Lower lobe of right lung (tissue), 2 donors: ENCODE measurements at places on chromosomes 6 and 20.

DNA sequence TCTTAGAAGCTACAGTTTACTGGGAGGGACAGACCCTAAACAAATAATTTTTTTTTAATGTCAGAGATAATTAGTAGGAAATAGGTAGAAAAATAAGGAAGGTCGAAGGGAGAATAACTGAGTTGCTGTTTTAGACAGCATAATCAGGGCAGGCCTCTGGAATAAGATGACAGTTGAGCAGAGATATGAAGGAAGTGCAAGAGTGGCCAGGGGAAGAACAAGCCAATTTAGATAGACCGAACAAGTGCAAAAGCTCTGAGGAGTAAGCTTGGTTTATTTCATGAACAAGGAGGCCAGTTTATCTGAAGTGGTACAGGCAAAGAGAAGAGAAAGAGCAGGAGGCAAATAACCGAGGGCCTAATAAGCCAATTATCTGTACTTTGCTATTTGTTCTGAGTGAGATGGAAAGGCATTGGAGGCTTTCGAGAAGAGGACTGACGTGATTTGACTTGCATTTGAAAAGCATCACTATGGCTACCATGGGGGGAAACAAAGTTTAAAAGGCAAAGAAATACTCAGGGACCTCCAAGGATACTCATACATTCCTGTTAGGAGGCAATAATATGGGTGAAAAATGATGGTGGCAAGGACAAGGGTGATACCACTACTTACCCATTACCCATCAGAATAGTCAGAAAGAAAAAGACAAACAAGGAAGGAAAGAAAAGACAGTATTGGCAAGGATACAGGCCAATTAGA is 19.7 kb downstream of the PROCR start:
- no peak for DNase-seq

DNA sequence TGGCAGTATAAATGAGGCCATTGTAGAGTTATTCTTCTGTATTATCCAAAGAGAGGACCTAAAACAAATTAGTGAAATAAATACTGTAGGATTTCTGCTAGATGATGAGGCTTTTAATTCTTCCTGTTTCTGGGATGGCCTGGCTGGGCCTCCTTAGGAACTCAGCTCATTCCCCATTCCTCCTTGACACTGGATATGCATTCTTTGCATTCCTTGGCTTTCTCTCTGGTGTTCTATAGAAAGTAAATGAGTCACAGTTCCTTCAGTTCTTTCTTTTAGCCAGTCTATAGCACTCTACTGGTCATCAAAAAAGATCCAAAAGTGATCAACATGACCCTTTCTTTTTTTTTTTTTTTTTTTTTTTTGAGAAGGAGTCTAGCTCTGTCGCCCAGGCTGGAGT is 8.6 kb downstream of the OR10C1 start:
- no peak for DNase-seq

DNA sequence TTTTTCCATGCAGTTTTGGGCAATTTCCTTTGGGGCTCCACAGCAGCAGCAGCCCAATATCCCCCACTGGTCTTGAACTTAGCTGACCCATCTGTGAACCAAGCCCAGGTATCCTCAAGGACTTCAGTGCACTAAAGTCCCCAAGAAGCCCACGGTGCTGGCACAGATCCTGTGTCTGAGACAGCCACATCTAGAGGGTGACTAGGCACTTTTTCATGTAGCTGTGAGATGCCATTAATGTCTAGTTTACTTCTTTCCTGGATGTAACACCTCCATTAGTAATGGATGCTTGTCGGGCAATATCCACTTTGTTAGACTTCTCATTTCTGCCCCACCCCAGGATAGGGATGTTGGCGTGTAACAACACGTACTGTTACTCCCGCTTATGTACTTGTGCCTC is 176.2 kb upstream of the PROKR2 start:
- no peak for DNase-seq

DNA sequence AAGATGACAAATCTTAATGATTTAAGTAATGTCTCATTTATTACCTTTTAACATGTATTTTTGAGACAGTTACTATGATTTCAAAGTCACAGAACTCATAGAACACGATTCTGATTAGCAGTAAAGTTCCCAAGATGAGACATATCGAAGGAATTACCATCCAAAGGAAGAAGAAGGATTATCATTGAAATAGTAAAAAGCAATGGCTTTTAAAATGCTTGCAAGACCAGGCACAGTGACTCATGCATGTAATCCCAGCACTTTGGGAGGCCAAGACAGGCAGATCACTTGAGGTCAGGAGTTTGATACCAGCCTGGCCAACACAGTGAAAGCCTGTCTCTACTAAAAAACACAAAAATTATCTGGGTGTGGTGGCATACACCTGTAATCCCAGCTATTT is 219.2 kb downstream of the KHDC1L start:
- DNase-seq = no peak

- no peak for DNase-seq
Observed at GRCh38 chr6:43964659-43965570, 162.3 kb downstream of the MRPL14 start.

- no peak for DNase-seq
Observed at GRCh38 chr6:28673417-28673786, 147.7 kb downstream of the GPX5 start.

DNA sequence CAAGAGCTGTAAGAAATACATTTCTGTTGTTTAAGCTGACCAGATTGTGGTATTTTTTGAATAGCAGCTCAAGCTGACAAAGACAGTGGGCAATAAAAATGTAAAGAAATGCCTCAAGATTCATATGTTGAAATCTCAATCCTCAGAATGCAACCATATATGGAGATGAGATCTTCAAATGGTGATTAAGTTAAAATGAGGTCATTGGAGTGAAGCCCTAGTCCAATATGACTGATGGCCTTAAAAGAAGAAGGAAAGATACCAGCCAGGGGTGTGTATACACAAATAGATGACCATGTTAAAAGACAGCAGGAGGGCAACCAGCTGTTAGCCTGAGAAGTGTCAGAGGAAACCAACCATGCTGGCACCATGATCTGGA is 7.1 kb upstream of the DDO start:
- no peak for DNase-seq

DNA sequence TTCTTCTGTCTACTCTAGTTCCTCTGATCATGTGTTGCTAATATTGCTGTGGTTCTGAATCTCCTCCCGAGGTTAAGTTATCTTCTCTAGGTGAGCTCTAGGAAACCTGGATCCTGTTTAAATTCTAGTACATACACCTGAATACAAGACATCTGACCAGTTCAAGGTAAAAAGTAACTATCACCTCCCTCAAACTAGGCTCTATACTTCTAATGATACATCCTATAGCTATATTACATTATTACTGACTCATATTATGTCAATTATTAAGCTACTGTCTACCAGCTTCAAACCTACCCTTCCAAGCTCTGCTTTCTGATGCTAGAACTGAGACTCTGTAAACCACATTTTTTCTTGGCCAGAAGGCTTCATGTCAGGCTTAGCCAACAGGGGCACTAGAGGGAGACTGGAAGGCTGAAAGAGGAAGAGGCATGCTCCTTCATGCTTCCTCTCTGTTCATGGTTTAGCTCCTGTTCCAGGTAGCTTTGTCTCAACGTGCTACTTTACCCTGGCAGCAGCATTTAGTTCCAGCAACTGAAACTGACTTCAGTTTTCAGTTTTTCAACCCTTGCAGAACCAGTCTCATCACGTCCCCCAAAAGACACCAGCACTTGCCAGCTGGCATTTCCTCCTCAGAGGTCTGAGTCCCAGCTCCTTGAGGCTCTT is 148.4 kb upstream of the TOP1 start:
- no peak for DNase-seq

DNA sequence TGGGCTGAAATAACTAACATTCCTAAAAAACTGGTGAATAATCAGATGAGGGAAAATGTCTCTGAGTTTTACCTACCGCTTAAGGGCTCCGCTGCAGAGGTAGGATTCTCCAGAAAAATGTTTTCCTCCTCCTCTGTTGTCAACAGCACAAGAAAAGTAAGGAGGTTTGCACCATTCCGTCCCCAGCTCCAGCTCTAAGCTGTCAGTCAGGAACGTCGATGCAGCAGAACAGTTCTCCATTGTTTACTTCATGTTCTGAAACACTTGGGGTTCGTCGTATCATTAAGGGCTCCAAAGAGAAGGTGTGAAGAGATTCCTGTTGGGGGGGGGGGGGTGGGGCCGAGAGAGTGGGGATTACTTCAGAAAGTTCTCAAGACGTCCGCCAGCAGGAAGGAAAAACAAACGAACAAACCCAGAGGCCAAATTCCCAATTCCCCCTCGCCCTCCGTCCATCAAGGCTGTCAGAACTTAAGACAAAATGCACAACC is 734 bp downstream of the MMS22L start:
- no peak for DNase-seq

GRCh38 chr6:100366419-100366818 is 98.3 kb downstream of the SIM1 start:
- DNase-seq = no peak

GRCh38 chr6:142444881-142445301 is 143.1 kb downstream of the ADGRG6 start:
- DNase-seq = no peak

- DNase-seq = no peak
Observed at GRCh38 chr20:15320941-15321340, 983.5 kb upstream of the FLRT3 start.

DNA sequence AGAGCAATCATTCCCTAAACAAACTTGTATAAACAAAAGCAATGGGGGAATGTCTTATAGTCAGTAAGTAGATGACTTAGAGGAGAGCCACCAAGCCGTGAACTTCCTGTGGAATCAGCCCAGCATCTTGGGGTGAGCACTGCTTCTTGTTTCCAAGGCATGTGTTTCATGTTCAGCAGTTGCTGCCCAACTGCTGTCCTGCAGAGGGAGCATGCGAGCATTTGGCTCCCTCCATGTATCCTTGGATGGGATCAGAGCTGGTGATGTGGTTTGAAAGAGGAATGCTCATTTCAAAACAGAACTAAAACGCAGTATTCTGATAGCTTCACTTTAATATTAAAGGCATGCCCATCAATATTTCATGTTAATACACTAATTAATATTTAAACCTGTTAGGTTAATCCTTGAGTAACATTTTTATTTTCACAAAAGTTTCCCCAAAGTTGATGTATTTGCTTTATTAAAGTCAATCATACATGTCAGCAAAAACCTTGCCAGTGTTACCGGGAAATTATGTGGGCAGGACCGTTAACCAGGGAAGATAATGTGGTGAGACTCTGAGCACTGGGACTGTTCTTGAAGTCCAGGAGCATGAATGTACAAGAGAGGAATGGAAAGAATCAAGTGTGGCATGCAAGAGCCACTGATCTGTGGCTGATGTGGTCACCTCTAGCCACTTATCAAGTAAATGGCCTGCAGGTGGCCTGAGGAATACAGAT is 172.1 kb upstream of the GGTLC1 start:
- no peak for DNase-seq

DNA sequence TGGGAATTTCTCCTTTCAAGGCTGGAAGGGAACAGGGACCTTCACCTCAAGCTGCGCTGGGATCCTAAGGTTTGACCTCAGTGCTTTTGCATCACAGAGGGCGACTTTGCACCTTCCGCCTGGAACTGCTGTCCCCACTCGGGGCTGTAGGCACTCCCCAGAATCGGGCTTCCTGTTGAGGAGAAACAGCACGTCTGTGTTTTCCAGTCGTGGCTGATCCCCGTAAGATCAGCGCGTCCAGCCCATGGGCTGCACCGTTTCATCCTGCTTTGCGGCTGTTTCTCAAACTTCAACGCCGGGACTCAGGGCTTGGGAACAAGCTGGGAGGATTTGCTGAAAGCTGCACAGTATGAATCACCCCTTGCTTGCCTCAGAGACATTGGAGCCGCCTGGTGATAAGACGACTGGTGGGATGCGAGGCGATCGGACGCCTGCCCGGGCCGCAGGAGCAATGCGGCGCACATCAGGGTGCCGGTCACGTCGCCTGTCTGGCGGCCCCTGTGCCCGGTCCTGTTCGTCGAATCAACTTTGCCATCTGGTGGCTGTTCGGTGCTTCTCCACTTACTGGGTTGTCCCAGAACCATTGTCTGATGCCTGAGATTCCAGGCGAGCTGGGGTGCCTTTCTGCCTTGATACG is 53.6 kb upstream of the FRMD1 start:
- DNase-seq = no peak

DNA sequence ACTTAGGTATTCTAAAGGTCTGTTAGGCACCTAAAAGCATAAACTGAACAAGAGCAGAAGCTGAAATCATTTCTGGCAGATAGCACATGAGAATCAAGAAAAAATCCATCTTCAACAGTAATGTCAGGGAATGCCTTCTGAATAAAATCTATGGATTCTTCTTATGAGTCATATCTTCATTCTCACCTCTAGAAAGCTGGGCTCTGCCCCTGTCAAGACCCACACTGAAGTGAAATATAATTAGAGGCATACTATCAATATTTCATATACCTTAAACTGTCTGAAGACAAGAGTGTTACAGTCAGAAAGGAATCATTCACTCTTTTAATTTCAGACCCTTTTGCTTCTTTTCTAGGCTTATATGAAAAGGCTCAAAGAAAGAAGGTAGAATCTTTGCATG is 485.8 kb upstream of the PTCHD4 start:
- no peak for DNase-seq

- no peak for DNase-seq
Observed at GRCh38 chr6:78948785-78949184, 81.4 kb downstream of the IRAK1BP1 start.

- DNase-seq = no peak
Observed at GRCh38 chr20:7090001-7090400, 322.5 kb downstream of the BMP2 start.

- DNase-seq = no peak
Observed at GRCh38 chr6:2712102-2712501, 38.6 kb downstream of the MYLK4 start.

DNA sequence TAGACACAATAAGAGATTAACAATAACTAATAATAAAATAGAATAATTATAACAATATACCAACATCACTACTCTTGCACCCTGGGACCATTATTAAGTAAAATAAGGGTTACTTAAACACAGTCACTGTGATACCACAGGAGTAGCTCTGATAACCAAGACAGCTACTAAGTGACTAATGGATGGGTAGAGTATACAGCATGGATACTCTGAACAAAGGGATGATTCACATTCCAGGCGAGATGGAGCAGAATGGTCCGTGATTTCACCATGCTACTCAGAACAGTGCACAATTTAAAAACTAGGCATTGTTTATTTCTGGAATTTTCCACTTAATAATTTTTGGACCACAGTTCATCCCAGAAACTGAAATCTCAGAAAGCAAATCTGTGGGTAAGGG is 80.0 kb upstream of the FUT9 start:
- DNase-seq = no peak

DNA sequence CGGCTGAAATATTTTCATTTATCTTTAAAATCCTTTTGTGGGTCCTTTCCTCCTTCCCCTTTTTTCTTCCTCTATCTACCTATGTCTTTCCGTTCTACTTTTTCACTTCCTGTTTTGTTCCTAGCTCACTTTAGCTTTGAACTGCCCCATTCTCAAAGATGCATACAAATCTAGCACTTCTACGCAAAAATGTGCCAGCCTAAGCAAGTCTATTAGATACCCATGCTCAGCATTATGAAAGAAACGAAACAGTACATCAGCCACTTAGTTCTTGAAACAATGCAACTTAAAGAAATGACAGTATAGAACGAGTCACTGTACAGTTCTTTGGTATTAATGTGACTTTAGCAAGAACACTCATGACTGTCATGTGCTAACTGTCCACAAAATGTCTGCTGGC is 47.3 kb upstream of the MARCKS start:
- DNase-seq = no peak

- DNase-seq = no peak
Observed at GRCh38 chr20:6685181-6685582, 82.3 kb upstream of the BMP2 start.
